ENCODE measurements at places on chromosomes 11 and 22.

- DNase-seq: no peak
Measured at GRCh38 chr11:73889536-73889935, 12.7 kb downstream of the PAAF1 start.

DNA sequence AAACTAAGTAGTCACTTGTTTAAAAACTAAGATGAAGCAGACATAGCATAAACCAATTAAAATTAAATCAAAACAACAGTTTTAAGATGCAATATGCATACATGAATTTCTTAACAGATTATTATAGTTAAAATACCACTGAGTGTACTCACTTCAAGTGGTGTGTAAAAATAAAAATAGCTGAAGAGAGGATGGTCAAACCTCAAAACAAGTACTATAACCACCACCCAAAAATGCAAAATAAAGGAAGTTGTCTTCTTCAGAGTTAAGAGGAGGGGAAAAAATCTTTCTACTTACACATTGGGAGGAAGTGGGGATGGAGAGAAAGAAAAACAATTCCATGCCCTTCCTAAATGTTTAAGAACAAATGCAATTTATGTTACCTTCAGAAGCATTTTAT, 31.9 kb downstream of the RRAS2 start:
- DNase-seq: no peak

- DNase-seq: no peak
Measured at GRCh38 chr11:110892741-110893285, 180.6 kb upstream of the ARHGAP20 start.

DNA sequence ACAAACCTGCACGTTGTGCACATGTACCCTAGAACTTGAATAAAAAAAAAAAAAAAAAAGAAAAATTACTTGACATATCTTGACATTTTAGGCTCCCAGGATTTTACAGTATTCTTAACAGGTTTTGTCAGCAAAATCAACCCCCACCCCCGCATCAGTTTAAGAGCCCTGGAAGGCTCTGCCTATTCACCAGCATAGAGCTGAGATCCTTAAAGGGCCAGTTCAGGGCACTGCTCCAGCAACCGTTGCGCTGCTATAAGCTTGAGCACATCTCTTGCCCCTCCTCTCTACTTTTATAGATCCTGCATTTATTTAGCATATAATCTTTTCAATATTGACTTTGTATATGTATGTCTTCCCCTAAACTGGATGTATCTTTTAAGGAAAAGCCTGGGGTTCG, 697 bp upstream of the PAFAH1B2 start:
- DNase-seq: no peak

DNA sequence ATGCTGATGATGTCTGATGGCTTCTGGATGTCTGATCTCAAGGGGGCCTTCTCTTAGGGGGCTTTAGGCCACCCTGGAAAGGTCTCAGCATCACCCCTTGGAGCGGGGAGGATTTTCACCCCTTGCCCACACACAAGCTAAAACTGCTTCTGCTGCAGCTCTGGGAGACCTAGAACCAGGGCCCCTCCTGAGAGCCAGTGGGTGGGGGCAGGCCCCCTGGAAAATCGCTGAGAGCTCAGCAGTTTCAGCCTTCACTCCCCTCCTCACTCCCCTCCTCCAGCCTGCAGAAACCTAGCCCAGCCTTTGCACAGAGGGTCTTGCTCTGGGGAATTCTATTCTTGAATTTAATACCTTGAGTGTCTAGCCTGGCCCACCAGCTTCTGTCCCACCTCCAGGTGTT, 17.2 kb downstream of the CD6 start:
- no peak for DNase-seq

DNA sequence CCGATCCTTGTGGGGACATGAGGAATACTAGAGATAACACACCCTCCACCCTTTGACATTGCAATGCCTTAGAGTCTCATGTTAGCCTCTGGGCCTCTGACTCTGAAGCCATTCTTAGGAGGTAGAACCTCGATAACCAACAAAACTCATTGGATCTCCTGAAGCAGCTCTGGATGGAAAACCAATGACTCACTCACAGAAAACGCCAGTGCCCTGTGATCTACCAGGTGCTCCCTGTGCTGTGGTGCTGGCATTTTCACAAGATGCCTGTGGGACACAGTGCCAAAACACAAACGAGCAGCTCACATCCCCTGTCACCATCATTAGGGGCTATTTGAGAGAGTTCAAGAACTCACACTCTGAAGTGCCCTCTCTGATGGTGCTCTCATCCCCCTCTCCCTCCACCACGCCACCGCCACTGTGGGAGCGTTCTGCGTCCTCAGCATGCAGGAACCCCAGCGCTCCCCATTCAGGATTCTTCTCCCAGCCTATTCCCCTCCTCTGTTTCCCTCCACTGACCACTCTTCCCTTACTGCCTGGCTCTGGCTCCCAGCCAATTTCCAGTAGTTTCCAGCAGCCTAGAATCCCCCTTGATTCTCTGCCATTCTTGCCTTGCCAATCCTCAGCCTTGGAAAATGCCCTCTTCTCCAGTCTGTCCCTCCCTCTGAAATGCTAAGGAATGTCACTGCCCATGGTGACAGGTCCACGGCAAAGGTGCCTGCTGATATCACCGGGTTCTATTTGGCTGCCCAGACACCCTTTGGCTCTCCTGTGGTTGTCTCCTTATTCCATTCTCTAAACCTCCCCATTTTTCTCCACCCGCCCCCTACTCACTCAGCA, 4.7 kb upstream of the POLD4 start:
- no peak for DNase-seq

- no peak for DNase-seq
Measured at GRCh38 chr11:119896387-119897045, 167.5 kb upstream of the NECTIN1 start.

GRCh38 chr11:46243796-46244109, 33.7 kb upstream of the CREB3L1 start:
- DNase-seq: no peak

- DNase-seq: no peak
Measured at GRCh38 chr11:125869521-125869920, 17.9 kb upstream of the HYLS1 start.

GRCh38 chr11:94741022-94741679, 27.0 kb upstream of the AMOTL1 start:
- DNase-seq: peak; percentile 35

DNA sequence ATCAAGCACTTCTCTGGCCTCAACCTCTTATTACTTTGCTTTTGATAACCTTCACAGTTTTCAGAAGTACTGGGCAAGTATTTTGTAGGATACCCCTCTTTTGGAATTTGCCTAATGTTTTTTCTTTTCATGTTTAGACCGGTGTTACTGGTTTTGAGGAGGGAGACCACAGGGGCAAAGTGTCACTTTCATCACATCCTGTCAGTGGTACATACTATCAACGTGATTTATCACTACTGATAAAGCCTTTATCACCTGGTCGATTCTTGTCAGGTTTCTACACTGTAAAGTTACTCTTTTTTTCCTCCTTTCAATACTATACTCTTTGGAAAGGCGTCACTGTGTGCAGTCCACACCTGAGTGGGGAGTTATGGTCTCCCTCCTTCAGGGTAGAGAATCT, 26.7 kb downstream of the QSER1 start:
- DNase-seq: no peak

GRCh38 chr11:18081551-18081950, 24.3 kb downstream of the SAAL1 start:
- DNase-seq: no peak

DNA sequence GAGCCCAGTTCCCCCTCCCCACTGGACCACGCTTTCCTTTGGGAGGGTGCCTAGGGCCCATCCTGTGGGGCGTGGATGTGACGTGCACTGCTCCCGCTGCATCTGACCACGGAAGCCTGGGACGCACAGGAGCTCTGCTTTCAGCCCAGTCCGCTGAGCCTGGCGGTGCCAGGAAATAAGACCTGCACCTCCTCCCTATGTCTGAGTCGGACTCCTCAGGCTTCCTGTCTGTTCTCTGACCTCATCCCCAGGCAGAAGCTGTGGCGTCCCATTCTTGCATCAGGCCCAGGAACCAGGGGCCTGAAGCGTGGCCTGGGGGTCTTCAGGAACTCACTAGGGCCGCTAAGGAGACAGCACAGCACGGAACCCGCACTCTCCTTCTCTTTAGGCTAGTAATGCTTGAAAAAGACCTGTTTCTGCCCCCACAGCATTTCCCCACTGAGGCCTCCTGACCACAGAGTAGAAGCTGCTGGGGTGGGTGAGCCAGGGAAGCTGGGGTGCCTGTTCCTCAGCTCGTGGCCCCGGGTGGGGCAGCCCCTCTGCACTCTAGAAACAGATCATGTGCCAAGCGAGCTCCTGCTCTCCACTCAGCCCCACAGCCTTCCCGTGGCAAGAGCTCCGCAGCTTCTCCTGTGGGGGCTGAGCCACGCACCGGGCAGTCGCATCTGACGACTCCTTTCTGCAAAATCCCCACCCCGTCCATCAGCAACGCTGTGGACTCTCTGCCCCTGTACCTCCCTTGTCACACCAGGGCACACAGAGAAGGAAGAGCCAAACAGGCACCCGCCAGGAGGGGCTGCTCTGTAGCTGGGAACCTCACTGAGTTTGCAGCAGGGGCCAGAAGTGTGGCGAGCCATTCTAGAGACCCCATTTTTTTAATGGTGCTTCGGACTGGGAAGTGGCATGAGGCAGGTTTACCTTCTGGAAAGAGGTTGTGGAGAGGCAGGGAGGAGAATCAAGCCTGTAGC, 22.6 kb downstream of the MOV10L1 start:
- peak; percentile 65 for DNase-seq

DNA sequence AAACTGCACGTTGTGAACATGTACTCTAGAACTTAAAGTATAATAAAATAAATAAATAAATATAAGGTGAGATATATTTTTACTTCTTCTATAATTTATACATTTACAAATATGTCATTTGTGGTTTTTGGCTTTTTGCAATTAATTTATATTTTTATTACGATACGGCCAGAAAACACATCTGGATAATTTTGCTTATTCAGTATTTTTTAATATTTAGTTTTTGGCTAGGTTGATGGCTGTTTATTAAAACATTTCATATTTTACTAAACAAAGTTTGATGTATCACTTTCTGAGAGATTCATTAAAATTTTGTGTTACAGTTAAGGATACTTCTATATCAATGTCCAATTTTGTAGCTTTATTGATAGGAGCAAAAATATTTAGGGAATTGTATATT, 15.7 kb upstream of the TYR start:
- no peak for DNase-seq

- DNase-seq: peak; percentile 6
Measured at GRCh38 chr22:43828998-43829782, 17.1 kb upstream of the EFCAB6 start.

- peak; percentile 60 for DNase-seq
Measured at GRCh38 chr11:118918128-118918685, 7.5 kb downstream of the BCL9L start.

GRCh38 chr22:47630741-47631534, 868.5 kb downstream of the TBC1D22A start:
- no peak for DNase-seq

GRCh38 chr22:41874090-41874489, 40.8 kb downstream of the SHISA8 start:
- no peak for DNase-seq

- DNase-seq: no peak
Measured at GRCh38 chr11:24574461-24574860, 77.6 kb downstream of the LUZP2 start.

- DNase-seq: no peak
Measured at GRCh38 chr11:61114913-61115312, 12.6 kb downstream of the CD5 start.

GRCh38 chr11:104432526-104432925, 268.6 kb upstream of the PDGFD start:
- DNase-seq: no peak

DNA sequence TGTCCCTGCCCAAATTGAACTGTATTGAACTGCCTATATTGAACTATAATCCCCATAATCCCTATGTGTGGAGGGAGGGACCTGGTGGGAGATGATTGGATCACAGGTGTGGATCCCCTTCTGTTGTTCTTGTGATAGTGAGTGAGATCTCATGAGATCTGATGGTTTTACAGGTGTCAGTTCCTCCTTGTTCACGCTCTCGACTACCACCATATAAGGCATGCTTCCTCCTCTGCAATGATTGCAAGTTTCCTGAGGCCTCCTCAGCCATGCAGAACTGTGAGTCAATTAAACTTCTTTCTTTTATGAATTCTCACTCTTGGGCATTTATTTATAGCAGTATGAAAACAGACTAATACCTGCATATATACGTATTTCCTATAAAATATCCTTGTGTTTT, 206.5 kb upstream of the PDGFD start:
- DNase-seq: no peak

DNA sequence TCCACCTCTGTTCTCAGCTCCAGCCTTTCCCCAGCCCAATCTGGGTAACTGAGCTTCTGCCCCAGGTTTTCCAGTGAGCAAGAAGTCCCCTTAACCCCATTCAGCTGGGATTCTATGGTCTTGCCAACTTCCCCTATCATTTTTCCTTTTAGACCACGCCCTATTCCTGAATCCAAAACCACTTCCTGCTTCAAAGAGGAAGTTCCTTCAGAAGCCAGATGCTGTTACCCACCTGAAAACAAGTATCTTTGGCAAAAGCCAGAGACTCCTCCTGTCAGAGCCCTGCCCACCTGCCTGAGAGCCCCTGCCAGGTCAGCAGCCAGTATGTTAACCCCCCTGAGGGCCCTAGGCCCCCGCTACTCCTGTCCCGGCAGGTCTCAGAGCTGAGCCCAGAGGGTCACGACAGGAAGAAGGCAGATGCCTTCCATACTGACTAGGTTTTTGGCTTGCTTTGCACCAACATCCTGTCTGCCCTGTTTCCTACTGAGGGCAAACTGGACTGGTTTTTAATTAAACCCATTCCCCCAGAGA, 20.3 kb upstream of the MICAL2 start:
- peak; percentile 48 for DNase-seq

- no peak for DNase-seq
Measured at GRCh38 chr11:108221911-108222573, 396 bp downstream of the NPAT start.

DNA sequence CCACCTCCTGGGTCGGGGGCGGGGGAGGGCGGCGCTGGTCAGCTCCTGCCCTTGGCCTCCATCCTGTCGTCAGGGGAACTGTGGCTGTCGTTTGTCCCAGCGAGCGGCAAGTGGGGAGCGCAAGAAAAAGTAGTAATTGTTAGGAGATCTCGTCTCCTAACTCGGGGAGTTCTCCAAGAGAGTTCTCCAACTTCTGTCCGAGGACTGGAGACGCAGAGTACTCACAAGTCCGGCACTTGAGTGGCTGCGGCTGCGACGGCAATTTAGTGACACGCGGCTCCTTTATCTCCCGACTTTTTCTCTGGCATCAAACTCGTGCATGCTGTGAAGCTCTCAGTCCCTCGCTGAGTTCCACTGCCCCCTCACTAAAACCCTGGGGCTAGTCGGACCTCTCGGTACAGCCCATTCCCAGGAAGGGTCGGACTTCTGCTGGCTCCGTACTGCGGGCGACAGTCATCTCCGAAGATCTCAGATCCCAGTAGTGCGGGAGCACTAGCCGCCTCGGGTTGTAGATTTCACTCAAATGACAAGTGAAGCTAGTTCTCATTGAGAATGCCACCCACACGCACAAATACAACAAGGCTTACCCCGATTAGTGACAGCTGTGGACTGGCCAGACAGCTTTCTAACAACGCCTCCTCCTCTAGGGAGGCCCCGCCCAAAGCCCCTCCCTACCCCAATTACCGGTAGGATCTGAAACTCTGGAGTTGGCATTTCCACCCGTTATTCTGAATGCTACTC, at the start of gene PGR:
PGR (minus strand) TSS at position 611 of the 741 bp plus-strand sequence. CDS start 743 bp downstream, outside the sequence.
- no peak for DNase-seq

- no peak for DNase-seq
Measured at GRCh38 chr11:130144141-130144540, 15.4 kb upstream of the ST14 start.

GRCh38 chr22:24433001-24433827, 5.8 kb downstream of the ADORA2A start:
- DNase-seq: peak; percentile 36

- no peak for DNase-seq
Measured at GRCh38 chr11:69644071-69644961, 3.4 kb downstream of the CCND1 start.

- no peak for DNase-seq
Measured at GRCh38 chr11:41461057-41461681, 1.7 kb upstream of the LRRC4C start.

All from activated naive CD8-positive, alpha-beta T cell treated with anti-CD3 and anti-CD28 coated beads, Interleukin-2, amount 10 ng/mL, durations not matched to agents 7 days and 5 days (primary cell).